Effector CD4-positive, alpha-beta T cell (primary cell): ENCODE measurements at places on chromosomes 7 and 10.

DNA sequence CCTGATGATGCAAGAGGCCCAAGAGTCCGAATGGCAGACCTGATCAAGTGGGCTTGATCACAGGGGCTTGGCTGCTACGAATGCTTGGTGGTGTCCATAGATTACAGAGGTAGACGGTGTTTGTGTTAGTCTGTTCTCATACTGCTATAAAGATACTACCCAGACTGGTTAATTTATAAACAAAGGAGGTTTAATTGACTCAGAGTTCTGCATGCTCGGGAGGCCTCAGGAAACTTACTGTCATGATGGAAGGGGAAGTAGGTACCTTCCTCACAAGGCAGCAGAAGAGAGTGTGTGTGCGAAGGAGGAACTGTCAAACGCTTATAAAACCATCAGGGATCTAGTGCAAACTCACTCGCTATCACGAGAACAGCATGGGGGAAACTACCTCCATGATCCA, 268.9 kb upstream of the KLF6 start:
- no peak for DNase-seq

GRCh38 chr7:122896509-122896908, 10.2 kb upstream of the CADPS2 start:
- no peak for DNase-seq

- no peak for DNase-seq
These were observed 655.0 kb upstream of the ADARB2 start for GRCh38 chr10:2392145-2392812.

DNA sequence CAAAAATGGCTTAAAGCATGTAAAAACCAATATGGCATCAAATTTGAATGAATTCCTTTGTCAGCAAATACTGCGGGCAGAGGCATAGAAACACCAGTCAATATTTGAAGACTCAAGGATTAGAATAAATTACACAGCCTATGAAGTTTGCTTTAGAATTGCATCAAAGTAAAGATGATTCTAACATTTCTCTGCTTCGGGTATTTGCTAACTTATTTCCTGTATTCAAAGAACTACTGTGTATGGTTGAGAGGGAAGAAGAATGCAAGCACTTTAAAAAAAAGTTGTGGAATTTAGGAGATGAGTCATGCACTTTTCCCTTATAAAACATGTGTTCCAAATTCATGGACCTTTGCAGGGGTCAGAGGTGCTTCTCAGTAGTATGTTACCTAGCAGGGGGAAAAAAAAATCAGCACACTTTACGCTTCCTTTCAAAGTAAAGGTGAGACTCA, 90.1 kb downstream of the PIP4K2A start:
- DNase-seq: no peak

DNA sequence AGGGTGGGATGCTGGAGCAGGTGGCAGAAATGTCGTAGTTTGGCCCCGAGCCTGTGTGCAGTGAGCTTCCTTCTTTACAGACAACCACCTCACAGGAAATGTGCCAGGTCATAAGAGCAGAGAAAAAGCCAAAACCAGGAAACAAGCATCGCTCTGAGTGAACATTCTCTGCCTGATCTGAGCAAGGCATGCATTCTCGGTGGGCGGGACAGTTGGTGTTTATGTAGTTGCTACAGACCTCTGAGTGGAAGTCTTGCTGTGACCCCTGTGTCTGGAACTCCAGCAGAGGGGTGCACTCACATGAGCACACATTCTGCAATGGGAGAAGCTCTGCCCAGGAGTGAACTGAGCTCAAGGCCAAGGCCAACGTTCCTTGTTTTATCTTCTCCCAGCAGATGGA, 230.1 kb downstream of the TCERG1L start:
- no peak for DNase-seq

- DNase-seq: no peak
These were observed 8.6 kb downstream of the UCMA start for GRCh38 chr10:13225601-13226000.

DNA sequence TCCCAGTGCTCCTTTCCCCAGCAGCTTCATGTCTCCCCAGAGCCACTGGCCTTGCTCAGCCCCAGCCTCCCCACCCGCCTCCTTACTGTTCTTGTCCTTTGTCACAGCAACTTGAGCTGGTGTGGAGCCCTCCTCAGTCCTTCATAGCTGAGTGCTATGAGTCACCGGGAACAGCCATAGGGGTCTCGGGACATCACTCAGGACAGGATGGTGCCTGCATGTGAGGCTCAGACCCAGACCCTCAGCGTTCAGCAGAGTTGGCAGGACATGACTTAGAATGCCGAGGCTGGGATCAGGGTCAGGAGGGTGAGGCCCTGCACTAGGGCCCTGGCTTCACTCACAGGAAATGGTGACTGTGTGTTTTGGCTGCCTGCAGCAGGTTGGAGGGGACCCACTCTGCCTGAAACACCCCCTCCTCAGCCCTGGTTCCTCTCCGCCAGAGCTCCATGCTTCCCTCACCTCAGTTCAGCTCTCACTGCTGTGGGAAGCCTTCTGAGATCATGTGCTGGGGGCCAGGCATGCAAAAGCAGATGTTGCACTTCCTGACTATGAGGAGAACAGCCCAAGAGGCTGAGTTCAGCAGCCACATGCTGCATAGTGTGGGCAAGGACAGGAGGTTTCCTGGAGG, 40.7 kb upstream of the GJD4 start:
- DNase-seq: no peak

DNA sequence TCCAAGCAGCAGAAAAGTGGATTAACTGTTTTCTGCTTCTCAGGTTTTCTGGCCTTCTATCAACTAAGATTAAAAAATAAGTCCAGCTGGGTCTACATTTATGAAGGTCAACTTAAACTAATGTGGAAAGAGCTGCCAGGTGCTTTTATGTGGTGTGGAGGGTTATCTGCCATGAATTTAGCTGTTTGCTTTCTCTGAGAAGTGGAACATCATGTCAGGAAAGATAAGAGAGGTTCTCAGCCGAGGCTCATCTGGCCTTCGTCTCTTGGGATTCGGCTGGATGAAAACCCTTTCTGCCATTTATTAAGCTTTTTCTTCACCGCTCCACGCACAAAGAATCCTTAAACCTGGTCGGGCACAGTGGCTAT, 5.5 kb downstream of the PTPRN2 start:
- no peak for DNase-seq

GRCh38 chr10:93541402-93542357, 24.8 kb upstream of the FFAR4 start:
- DNase-seq: no peak

- no peak for DNase-seq
These were observed 44.1 kb upstream of the ZNRF2 start for GRCh38 chr7:30240106-30240800.

DNA sequence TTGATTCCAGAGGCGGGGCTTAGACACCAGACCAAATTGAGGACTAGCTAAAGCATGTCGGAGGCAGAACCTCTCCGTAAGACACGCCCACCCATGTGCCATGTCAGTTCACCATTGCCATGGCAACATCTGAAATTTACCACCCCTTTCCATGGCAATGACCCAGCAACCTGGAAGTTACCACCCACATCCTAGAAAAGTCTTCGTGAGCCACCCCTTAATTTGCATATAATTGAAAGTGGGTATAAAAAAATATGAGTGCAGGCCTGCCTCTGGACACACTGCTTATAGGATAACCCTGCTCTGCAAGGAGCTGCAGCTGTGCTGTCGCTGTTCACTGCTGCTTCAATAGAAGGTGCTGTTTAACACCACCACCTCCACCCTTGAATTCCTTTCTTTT, 28.0 kb downstream of the TMEM270 start:
- DNase-seq: no peak

DNA sequence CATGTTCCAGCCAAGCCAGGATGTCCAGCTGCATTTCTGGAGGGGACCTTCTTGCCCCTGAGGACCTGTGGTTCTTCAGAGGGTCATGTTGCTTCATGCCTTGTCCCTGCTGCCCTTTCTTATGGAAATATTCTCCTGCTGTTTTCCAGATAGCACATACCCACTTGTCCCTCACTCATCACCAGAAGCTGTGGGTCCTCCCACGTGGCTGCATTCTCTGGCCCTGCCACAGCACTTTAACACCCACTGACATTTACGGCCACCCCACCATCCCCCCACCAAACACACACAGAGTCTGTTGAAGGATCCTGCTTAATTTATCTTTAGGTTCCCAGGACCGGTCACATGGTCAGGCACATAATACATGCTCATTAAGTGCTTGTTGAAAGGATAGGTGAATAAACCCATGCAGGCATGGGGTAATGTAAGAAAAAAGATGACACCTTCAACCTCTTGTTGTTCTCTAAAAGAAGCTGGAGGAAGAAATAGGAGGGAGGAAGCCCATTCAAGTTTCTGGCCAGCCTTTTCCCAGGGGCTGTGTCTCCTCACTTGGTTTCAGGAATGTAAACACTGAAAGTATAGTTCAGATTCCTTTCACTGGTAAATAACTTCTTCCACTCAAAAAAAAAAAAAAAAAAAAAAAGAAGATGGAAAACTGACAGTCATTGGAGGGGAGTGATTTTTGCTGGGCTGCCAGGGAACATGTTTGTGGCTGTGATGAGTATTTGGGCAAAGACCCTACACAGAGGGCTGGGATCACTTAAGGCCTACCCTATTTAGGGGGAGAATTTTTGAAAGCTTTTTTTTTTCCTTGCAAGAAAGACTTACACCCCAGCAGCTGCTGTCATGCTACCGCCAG, 19.8 kb upstream of the BMPER start:
- DNase-seq: no peak

DNA sequence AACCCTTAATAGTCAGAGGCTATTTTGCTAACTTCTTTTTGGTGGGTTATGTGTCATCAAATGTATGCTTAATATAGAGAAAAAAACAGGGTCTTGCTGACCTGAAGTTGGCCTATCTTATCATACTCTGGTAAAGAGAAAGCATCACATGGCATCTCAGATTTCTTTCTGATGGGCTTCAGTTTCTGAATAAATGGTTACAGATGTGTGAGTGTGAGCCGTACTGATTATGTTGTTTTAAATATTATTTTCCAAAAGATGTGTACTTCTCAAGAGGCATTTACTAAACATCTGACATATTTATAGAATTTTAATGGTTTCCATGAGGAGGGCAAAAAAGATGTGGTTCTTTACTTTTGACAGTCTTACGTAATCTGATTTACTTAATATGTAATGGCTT, 28.4 kb downstream of the BBS9 start:
- DNase-seq: no peak
